Hematopoietic multipotent progenitor cell (in vitro differentiated cells): ENCODE measurements at places on chromosomes 2 and 18.

DNA sequence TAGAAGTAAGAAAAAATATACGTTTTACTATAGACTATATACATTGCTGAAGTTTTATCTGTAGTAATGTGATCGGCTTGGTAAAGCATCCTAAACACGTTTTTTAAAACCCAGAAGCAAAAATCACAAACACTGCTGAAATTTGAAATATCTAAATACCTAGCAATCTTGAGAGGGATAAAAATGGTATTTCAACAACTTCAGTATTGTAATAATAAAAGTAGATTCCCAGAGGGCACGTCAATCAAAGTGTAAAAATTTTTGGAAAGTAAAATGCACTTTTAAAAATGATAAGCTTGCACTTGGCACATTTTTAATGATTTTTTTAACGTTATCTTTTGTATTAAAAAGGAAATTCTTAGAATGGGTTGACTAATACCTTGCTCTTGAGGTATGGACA lies 1.6 kb downstream of the ZC3H6 start:
- DNase-seq, result no peak

DNA sequence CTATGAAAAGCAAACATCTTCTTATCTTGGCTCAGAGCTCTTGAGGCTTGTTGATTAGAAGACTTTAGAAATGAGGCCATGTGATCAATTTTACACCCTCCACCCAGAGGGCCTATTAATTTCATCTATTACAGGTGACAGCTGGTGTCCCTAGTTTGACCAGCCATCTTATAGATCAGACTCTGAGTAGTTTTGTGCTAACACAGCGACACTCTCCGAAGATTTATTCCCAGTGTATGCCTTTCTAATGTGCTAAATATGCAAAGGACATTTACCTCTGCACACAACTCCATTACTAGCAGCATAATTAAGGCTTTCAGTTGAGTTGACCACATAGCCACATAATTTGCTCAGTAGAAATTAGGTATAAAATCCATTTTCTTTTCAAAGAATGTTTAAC lies 2.6 kb upstream of the RFX8 start:
- DNase-seq, result no peak

DNA sequence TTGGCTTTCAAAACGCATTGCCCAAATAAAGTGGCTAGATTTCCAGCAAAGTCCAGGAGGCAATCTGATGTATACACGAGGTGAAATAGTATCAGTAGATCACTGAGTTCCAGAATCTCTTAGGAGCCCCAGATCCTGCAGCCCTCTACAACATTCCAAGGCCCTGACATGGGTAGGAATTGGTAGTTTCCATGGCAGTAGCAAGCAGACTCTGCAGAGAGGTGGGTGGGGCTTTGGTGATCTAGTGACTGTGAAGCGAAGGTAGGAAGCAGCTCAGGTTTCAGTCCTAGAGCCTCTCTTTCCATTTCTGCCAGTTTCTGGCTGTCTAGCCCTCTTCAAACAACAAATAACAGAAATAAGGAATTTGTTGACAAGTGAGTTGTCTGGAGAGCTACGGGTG lies 13.8 kb upstream of the SGPP2 start:
- DNase-seq, result no peak

GRCh38 chr2:201513271-201513670 lies 61.7 kb downstream of the STRADB start:
- no peak for DNase-seq

GRCh38 chr18:6086731-6087130 lies 191.4 kb upstream of the TMEM200C start:
- DNase-seq, result no peak

GRCh38 chr18:67600181-67601180 lies 84.0 kb upstream of the DSEL start:
- no peak for DNase-seq

GRCh38 chr2:31853521-31853920 lies 157.3 kb downstream of the MEMO1 start:
- DNase-seq, result no peak

DNA sequence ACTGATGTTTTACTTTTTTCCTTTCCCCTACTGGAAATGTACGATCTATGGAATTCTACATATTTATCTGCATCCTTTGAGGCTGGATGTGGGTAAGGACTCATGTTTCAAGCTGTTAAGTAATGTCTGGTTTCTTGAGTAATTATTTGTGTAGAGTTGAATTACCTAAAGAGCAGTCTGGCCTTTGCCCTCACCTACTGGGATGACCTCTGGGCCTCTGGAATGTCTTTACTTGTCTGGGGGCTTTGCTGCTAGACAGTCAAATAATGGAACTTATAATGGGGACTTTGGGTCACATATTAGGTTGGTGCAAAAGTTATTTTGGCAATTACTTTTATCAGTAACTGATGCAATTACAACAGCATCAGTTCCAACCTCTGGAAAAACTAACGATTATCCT lies 244.7 kb downstream of the CCDC178 start:
- no peak for DNase-seq

DNA sequence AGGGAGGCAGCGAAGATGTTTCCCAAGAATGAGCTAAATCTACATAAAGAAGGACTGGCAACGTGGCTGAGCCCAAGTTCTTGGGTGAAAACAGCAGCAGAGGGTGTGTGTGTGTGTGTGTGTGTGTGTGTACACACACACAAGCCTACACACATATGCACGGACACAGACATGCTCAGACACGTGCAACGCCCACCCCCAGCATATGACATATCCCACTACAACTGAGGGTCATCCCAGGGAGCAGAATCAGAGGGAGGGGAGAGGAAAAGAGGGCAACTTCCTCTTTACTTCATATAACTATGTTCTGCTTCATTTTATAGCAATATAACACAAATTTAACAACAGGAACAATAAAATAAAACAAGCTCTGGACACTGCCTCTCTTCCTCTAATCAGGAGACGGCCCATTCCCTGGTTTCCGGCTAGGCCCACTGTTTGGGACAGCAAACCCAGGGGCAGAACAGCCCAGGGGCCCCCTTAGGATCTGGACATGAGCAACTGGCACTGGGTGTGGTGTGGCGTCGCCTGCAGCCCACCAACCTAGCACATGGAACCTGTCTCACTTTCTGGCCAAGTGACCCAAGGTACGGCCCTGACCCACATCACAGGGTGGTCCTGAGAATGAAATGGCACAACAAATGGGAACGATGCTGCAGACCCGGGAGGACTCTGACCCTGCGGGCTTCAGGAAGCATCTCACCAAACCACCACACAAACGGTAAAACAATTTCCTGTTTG lies 25.0 kb downstream of the FAM178B start:
- no peak for DNase-seq

GRCh38 chr2:162113776-162114168 lies 38.3 kb downstream of the GCG start:
- no peak for DNase-seq

- no peak for DNase-seq
Observed at GRCh38 chr18:34841891-34842290, 131.8 kb downstream of the DTNA start.

GRCh38 chr2:230872968-230873660 lies 8.4 kb downstream of the ITM2C start:
- no peak for DNase-seq

DNA sequence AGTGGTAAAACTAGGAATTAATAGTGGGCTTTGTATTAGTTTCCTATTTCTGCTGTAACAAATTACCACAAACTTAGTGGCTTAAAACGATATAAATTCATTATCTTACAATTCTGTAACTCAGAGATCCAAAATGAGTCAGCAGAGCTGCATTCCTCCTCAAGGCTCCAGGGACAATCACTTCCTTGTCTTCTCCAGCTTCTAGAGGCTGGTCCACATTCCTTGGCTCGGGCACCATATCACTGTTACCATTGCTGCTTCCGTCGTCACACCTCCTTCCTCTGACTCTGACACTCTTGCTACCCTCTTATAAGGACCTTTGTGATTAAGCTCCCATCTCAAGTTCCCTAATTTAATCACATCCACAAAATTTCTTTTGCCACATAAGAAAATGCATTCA lies 567.8 kb upstream of the KLHL29 start:
- no peak for DNase-seq

DNA sequence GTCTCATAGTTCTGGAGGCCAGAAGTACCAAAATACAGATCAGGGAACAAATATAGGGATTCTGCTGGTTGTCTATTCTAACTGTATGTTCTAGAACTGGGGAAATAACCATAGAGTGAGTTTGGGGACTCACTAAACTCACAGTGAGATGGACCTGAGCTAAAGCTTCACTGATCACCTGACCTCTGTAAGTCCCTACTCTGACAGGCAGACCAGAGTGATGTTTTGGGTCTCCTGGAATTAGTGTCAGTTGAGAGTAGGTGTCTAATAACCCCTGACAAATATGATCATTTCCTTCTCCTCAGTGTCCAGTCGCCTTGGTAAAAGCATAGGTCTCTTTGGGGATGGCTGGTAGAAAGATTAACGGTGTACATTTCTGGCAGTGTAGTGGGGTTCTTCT lies 14.2 kb downstream of the PIKFYVE start:
- no peak for DNase-seq

DNA sequence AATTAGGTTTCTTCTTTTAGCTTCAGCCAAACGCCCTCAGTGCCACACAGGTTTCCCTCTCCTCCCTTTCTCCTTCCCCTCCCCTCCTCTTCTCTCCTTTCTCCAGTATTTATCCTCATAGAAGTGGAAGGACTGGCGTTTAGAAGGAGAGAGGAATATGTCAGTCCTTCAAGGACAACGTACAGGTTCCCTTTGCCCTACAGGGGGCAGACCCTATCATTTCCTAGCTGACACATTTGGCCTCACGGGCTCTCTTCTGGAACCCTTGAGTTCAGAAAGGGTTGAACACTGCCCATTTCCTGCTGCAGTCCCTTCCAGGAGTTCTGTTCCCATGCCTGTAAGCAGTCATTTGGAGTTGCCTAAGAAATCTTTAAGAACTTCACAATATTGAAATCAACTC lies 46.1 kb downstream of the CDCA7 start:
- peak; percentile 41 for DNase-seq

DNA sequence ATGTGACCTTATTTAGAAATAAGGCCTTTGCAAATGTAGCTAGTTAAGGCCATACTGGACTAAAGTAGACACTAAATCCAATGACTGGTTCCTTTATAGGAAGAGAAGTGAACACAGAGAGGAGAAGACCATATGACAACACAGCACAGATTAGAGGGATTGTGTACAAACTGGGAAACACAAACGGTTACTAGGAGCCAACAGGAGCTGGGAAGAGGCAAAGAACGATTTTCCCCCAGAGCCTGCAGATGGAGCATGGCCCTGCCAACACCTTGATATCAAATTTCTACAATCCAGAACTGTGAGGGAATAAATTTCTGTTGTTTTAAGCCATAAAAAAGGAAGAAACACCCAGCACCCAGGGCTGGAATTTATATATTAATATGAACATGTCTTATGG lies 38.7 kb upstream of the COL5A2 start:
- DNase-seq, result no peak

GRCh38 chr2:170467568-170468422 lies 247.3 kb upstream of the SP5 start:
- no peak for DNase-seq

GRCh38 chr2:203820969-203821368 lies 46.6 kb upstream of the CTLA4 start:
- DNase-seq, result no peak

DNA sequence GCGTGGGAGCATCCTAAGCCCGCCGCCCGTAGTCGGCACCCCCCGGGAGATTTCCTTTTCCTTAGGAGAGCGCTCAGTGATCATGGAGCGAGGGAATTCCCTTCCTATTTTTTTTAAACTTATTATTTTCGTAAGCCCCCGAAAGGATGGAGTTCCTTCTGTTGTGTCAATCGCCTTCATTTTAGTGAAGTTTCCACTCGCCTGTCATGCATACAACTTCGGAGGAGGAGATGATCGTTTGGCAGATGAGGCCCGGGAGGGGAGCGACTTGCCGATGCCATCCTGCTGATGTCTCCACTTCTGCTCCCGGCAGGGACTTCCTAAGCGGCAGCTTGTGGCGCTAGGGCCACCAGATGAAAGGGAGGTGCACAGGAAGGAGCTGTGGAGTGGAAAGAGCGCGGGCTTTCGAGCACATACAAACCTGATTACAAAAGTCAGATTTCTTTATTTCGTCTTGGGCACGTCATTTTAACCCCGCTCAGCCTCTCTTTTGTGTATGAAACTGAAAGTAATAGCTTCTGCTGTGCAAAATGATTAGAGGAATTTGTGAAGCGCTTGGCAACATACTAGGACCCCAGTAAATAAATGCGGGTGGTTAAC lies at the start of gene ADGRF3:
Gene ADGRF3, minus strand, starts transcription at position 336 of the 600 bp plus-strand sequence. CDS start 555 bp downstream, outside the sequence.
- peak; percentile 41 for DNase-seq

- DNase-seq, result no peak
Observed at GRCh38 chr18:78960709-78961108, 18.9 kb upstream of the SALL3 start.

GRCh38 chr2:186636800-186637496 lies 47.1 kb downstream of the ITGAV start:
- DNase-seq, result no peak

- no peak for DNase-seq
Observed at GRCh38 chr18:22856870-22857269, 76.3 kb upstream of the RBBP8 start.

- no peak for DNase-seq
Observed at GRCh38 chr2:107585851-107586250, 240.8 kb upstream of the RGPD4 start.

DNA sequence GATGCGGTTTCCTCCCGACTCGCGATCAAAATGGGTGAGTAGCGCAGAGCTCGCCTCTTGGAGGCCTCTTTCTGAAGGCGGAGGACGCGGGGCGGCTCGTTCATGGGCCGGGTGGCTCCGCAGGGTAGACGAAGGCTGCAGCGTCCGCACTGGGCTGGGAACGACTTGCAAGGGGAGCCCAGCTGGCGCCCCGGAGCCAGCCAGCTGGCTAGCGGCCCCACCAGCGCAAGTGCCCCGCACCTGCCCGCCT lies 328 bp upstream of the PASK start:
- no peak for DNase-seq

GRCh38 chr2:105005181-105005951 lies 32.5 kb upstream of the MRPS9 start:
- no peak for DNase-seq

DNA sequence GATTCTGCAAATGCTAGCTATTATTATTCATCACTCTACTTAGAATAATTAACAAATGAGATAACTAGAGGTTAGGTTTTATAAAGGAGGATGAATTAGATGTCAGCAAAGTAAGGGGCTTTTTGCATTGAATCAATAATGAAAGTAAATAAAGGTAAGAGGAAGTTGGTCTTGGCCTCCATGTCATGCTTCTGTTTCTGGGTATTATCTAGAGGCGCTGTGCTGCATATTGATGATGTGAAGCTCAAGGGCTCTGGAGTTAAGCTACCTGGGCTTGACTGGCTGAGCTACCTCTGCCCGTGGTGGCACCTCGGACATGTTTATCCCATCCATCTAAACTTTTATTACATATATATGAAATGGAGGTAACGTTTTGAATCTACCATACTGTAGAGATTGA lies 350.9 kb downstream of the PARD3B start:
- DNase-seq, result no peak
